ENCODE measurements at places on chromosomes 5 and 9.
A peak's percentile ranks its signal among the peaks of the same experiment; 100 is the strongest.

GRCh38 chr5:143561219-143561618, 157.7 kb upstream of the NR3C1 start:
- no peak for DNase-seq

DNA sequence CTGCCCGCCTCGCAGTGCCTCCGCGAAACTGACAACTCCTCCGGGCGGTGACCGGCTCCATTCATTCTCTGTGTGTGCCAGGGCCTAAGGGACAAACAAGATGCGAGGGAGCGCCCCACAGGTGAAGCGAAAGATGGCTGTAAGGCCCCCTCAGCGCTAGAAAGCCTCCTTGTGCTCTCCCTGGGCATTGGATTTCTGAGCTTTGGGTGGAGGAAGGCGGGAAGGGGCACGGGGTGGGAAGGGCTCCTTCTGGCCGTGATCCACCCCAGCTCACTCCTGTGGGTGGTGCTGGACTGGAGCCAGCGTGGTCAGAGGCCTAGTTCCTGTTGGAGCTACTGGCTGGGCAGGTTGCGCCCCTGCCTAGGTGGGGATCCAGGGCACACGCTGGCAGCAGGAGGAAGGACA, 943 bp downstream of the GALNT12 start:
- peak; percentile 32 for DNase-seq

GRCh38 chr9:7216004-7216841, 458.4 kb downstream of the KDM4C start:
- peak; percentile 77 for DNase-seq

GRCh38 chr9:8649160-8649559, 849.6 kb upstream of the DMAC1 start:
- no peak for DNase-seq

DNA sequence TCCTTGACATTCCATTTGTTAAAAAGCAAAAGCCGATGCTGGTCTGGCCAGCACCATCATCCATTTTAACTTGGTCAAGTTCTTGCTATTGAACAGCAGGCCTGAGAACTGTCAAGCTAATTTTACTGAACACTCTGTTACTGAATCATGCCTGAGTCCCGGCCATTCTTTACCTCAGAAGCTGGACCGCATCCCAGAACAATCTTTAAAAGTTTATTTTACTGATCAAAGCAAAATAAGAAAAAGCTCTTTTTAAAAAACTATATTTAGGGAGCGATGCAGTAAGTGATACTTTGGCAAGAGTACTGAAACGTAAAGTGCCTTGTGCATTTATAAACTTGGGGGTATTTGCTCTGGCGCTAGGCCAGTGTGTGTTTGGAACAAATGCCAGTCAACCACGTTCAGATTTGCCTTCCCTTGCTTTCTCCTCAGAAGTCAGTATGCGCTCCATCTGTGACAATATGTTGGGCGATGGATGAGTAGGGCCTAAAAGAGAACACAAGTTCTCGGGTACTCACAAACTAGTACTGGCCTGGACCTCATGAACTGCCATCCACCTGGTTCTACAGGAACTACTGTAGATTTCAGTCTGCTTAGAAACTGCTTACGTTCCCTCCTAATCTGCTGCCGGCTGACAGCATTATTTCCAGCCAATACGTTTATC, 161.9 kb downstream of the MAPKAP1 start:
- DNase-seq = no peak

DNA sequence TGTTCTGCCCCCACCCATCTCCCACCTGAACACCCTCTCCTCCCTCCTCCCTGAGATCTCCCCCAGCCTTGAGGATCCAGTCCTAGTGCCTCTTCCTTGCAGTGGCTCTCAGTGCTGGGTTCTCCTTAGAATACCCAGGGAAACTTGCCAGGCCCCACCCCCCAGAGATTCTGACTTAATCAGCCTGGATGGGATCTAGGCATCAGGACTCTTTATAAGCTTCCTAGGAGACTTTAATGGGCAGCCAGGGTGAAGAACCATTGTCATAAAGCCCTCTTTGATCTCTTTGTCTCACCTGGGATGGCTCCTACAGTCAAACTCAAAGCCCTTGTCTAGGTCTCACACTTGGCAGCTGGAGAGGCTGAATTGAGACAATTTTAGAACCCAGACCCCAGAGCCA, 8.6 kb upstream of the GLIS3 start:
- no peak for DNase-seq

GRCh38 chr9:16879416-16879815, 8.9 kb upstream of the BNC2 start:
- no peak for DNase-seq

DNA sequence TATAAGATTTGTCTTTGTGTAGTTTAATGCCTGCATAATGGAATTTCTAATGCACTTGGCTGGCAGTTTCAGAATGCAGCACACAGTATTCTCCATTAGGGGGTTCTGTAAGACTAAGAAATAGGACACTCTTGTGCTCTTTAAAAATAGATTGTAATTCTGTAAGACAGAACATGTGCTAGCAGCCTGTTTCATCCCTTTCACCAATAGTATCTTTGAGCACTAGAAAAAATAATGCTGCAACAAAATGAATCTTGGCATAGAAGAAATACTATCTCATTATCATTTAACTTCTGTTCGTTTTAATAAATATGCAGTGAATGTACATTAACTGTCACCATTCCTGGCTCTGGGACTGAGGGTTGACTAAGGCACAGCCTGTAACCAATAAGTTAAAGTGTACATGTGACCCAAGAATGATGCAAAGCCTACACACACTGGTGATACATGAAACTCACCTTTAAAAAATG, 23.8 kb upstream of the ZNF622 start:
- DNase-seq = no peak

GRCh38 chr5:95927927-95928723, 33.5 kb downstream of the ELL2 start:
- DNase-seq = no peak

DNA sequence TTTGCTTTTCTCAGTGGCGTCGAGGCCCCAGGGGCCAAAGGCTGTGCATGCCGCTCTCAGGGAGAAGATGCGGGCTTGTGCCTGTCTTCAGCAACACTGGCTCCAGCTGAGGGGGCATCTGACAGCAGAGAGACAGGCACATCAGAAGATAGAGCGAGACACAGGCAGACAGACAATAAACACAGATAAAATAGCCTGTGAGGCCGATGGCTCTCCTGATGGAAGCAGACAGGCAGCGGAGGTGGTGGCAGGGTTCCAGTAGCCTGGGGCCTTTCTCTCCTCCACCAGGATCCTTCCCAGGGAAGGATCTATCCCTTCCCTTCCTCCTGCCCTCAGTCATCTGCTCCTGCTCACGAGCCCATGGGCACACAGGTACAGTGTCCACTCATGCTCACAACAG, 16.6 kb upstream of the UNC5A start:
- DNase-seq = no peak

DNA sequence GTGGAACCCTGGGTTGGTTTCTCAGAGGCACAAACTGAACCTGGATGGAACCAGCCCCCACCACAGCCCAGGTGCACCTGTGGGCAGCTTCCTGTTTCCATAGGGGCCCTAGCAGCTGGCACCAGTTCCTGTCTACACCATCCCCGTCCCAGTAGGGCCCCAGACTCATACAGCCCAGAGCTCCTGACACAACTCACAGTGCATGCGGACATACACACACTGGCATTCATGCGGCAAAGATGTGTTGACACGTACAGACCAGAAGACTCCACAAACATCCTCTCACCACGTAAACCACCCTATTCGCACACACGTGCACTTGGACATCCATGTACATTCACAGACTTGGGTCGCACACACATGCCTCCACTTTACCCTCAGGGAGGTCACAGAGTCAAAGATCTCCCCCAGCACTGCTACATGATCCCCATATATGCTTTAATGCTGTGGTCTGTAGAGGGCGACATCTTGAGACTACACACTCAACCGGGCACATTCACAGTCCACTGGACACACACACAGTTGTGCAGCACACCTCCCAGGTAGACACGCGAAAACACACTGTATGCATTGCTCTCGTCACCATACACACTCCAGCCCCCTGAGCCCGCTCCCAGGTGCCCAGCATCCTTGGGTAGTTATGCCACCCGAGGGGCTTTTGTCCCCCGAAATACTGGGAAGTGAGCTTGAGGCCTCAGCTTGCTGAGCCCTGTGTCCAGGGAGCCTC, 22.4 kb downstream of the CXXC5 start:
- DNase-seq = peak; percentile 77

DNA sequence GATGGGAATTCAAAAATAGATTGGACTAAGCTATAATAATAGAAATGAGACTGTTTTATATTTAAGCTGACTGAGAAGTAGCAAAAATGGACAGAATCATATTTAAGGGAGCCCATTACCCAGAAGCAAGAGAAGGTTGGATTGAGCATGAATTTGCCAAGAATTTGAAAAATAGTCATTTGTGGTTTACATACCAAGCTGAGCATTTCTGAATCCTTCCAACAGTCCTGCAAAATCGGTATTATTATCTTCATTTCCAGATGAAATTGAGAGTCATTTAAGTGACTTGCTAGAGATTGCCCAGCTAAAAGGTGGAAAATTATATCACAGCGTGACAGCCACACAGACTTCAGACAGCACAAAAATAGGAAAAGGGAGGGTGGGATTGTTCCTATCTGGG, 48.4 kb downstream of the TNFSF15 start:
- no peak for DNase-seq

GRCh38 chr5:107781451-107781850, 110.7 kb upstream of the EFNA5 start:
- DNase-seq = no peak

- no peak for DNase-seq
Observed at GRCh38 chr5:69494452-69494851, 1.9 kb downstream of the OCLN start.

DNA sequence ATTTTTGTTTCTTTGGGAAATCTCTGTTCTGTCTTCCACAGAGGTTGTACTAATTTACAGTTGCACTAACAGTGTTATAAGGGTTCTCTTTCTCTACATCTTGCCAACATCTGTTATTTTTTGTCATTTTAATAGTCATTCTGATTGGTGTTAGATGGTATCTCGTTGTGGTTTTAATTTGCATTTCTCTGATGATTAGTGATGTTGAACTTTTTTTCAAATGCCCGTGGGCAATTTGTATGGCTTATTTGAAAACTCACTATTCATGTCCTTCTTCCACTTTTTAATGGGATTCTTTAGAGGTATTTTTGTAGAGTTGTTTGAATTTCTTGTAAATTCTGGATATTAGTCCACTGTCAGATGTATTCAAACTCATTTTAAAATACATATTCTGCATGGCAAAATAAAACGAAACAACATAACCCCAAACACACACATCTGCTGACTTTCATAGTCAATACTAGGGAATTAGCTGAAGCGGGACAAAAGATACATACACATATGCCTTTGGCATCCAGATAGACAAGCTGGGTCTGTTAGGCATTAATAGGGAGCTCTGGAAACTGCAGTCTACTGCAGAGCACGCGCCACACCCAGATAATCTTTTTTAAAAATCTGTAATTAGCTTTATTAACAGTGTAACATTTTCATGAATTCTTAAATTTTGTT, 5.8 kb upstream of the SPATA31C2 start:
- no peak for DNase-seq

- no peak for DNase-seq
Observed at GRCh38 chr9:111001526-111001925, 36.7 kb downstream of the LPAR1 start.

DNA sequence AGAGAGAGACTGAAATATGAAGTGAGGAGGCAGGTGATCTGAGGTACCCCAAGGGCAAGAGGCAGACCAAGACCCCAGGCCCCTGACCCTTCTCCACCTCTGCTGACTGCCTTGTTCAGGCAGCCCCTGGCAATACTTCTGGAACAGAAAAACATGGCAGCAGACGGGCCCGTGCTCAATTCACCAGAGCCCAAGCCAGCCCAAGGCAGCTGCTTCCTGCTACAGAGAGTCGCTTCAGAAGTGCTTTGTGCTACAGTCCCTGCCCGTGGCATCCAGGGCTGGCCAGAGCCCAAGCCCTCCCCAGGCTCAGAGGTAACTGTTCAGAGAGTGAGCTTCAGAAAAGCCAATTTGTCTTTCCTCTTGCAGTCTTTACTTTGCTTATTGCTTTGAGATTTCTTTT, 151.4 kb upstream of the FSTL4 start:
- DNase-seq = no peak

- DNase-seq = no peak
Observed at GRCh38 chr9:138116521-138116920, 238.9 kb downstream of the CACNA1B start.

DNA sequence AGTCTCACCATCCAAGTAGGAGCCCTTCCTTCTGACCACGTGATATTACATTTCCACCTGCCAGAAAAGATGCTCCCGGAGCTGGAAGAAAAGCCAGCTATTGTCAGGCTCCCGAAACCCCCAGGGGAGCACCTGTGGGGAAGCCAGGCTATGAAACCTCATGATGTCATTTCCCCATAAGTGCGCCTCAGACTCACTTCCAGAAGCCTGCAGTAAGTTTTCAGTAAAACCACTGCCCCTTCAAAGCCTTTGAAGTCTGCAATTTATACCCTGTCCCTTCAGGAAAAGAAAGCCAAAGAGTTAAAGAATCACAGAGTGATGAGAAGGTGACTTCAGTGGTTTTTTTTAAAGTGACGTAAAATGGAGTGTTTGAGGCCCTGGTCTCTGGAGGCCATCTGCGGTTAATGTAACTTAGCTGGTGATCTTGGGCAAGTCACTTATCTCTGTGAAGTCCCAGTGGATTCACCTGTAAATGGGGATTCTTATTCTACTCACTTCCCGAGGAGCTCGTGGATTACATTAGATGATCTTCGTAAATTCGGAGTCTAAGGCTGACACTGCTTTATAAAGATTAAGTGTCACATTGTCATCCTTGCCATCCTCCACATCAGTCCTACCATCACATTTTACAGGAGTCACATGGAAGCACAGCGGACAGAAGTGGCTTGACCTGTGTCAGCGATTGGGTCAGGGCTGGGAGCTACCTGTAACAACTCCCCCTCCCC, 2.6 kb upstream of the SEMA6A start:
- DNase-seq = peak; percentile 37

DNA sequence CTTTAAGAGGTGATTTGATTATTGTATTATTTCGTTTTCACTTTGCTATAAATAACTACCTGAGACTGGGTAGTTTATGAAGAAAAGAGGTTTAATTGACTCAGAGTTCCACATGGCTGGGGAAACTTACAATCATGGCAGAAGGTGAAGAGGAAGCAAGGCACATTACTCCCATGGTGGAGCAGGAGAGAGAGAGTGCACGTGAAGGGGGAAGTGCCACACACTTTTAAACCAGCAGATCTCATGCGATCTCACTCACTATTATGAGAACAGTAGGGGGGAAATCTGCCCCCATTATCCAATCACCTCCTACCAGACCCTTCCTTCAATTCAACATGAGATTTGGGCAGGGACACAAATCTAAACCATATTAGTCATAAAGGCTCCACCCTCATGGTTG, 36.1 kb upstream of the NDFIP1 start:
- DNase-seq = no peak

All from activated CD8-positive, alpha-beta T cell treated with anti-CD3 and anti-CD28 coated beads for 36 hours (primary cell).